Posterior vena cava (tissue), 2 donors: ENCODE measurements at places on chromosomes 5 and 9. TPM values are rescaled to one million over a fixed set of nuclear protein-coding genes. Genes with fewer than 3 reads are reported as not detected.

The NADK2 gene
- total RNA-seq = 31.8 TPM

The LMX1B gene
- total RNA-seq = 1.4 TPM

The CNTNAP3B gene
- 11.8 TPM for total RNA-seq

The PDZD2 gene
- total RNA-seq = 4.9 TPM

The NRARP gene
- 5.6 TPM for total RNA-seq

The PKD2L2 gene
- 0.29 TPM for total RNA-seq

The FAM153A gene
- total RNA-seq = 3.4 TPM

The TPPP gene
- 9.8 TPM for total RNA-seq

The DMGDH gene
- total RNA-seq = 3.6 TPM

DNA sequence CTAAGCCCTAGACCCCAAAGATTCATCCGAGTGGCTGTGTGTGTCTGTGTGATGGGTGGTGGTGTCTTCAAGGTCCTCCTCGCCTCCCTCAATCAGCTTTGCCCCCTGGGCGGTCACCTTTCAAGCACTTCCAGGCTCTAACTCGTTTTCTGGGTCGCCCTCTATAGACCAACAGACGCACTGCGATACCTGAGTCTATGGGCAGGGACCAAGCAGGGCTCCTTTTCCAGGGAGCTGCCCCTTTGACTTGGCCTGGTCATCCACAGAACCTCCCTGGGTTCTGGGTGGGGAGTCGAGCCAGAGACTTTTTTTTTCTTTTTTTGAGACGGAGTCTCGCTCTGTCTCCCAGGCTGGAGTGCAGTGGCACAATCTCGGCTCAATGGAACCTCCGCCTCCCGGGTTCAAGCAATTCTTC lies 1.1 kb downstream of the SLC27A4 start:
- DNase-seq = no peak

DNA sequence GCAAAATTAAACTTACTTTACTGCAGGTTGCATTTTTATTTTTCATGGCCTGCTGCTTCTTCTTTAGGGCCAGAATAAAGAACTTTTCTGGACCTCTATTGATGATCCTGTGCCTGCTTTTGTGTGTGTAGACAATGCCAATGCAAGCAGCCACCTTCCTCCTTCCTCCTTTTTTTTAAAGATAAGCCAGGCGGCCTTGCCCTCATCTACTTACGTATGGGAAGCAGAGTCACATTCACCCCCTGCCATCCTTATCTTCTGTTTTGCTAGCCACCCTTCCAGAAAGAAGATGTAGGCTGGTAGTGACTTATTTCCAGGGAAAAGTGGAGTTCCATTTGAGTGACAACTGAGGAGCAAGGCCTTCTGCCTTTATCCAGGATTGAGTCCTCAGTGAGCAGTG lies 122.9 kb downstream of the KDM4C start:
- no peak for DNase-seq

GRCh38 chr5:84088996-84089395 lies 295.7 kb downstream of the EDIL3 start:
- DNase-seq = no peak

DNA sequence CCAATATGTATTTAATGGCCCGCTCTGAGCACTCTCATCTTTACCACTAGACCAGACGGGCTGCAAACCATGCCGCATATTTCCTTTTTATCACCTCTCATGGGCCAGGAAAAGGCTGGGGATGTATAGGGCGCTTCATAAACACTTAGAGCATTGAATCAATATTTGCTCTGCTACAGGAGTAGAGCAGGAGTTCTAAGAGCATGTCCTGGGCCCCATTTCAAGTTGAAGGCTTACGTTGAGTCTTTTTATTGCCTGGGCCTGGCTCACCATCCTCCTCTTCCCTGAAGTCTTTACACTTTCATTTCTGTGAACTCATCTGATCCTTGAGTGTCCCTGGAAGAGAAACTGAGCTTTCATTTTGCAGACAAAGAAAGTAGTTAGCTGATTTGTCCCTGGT lies 112.4 kb downstream of the FSTL4 start:
- DNase-seq = no peak

DNA sequence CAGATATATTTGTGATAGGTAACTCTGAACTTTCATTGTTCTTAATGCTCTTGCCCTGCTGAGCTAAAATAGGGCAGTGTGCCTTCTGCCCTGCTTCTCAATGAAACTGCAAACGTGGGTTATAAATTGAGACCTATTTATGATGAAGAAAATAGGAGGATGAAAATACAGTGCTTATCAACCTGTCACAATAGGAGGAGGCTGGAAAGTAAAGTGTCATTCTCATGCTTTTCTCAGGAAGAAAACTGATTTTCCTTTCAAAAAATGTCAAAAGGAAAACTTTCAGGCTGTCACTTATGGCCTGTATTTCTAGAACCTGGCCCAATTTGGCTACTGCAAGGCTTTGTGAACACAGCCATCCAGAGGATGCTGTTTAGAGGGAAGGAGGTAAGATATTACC lies 130.3 kb upstream of the TUSC1 start:
- DNase-seq = no peak

DNA sequence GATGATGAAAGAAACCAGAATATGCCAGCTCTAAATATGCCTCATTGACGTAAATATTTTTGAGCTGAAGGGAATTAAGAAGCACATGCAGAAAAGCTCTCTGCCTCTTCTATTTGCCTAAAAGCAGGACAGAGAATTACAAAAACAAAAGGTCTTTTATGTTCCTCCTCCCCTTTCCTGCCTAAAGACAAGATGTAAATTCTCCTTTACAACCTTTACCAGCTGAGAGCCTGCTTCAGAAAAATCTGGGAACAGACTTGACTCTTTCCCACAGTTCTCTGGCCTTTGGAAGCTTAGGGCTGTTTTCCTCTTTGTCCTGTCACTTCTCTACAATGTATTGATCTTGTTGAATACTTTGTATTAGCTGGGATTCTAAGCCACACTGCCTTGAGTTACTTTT lies 199.7 kb downstream of the TMC1 start:
- DNase-seq = no peak

- no peak for DNase-seq
Observed at GRCh38 chr5:77356740-77357139, 135.4 kb downstream of the WDR41 start.

DNA sequence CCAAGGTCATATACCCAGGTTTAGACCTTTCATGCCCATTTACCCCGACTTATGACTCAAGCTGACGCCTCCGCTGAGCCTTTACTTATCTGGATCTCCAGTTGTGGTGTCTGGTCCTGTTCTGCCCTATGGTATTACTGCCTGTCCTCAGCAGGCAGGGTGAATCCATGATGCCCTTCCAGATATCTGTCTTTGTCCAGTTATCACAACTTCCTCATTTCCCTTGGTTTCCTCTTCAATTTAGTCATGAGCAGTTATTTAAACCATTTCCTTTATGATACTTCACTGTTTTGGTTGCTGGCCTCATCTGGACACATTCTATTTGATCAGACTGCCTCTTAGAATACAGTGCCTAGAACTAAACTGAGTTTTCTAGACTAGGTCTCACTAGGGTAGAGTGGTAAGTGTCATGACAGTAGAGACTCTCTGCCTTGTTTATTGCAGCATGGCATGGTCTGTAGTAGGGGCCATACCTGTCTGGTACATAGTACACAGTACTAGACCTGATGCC lies 93.3 kb downstream of the MELK start:
- DNase-seq = no peak

GRCh38 chr9:74570879-74571512 lies 73.9 kb downstream of the RORB start:
- no peak for DNase-seq

- no peak for DNase-seq
Observed at GRCh38 chr9:14413812-14414211, 99.9 kb upstream of the NFIB start.

GRCh38 chr5:122500245-122501088 lies 188.4 kb downstream of the SNCAIP start:
- no peak for DNase-seq

GRCh38 chr9:72753266-72753893 lies 199.5 kb downstream of the ALDH1A1 start:
- DNase-seq = no peak

GRCh38 chr5:16809010-16809394 lies 127.1 kb downstream of the MYO10 start:
- DNase-seq = no peak

- no peak for DNase-seq
Observed at GRCh38 chr5:121006217-121006616, 542.1 kb downstream of the PRR16 start.

DNA sequence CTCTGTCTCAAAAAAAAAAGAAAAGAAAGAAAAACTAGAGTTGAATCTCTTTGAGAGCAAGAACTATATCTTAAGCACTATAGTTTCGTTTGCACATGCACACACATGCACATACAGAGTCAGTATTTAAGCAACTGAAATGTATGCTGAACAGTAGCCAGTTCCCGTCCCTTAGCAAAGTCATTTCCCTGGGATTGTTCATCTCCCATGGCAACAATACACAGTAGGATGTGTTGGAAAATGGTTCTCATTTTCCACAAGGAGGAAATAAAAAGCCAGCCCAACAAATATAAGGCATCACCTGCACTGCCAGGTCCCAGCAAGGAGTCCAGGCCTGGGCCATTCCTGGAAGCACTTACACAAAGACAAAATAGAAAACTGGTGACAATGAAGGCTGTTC lies 4.2 kb upstream of the ZNF346 start:
- DNase-seq = no peak

- peak; percentile 74 for DNase-seq
Observed at GRCh38 chr9:93676310-93677047, 100.1 kb downstream of the PHF2 start.

GRCh38 chr9:128286440-128286839 lies 10.4 kb downstream of the SWI5 start:
- no peak for DNase-seq

DNA sequence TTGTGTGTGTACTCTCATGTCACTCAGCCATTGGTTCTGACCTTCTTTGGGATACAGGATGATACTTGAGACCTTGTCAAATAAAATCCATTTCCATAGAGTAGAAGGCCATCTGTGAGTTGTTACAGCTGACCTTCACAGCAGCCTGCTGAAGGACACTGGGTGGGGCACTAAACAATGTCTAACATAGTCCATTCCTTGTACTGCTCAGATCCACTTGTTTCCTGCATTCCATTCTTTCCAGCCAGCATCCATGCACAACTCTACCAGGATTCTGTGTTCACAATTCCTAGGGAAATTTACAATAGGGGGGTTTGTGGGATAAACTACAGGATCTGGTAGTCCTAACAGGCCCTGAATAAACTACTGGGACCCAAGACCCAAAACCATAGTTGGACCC lies 286.4 kb downstream of the RASEF start:
- DNase-seq = no peak

DNA sequence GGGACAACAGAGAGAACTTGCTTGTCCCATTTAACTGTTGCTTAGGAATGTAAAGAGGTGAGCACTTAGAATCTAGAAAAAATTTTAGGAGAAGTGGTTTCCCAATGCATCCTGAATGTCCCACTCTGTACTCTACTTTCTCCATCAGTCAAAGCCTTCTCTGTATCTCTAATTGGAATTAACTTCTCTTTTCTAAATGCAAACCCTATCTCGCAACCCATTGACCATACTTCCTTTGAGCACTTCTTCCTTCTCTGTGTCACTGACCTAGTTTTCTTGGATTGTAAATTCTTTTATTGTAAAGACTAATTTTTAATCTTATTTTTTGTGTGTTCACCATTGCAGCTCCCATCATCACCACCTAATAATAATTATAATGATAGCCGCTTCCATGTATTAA lies 33.3 kb downstream of the ADRB2 start:
- no peak for DNase-seq

GRCh38 chr5:170565072-170565471 lies 61.3 kb downstream of the KCNIP1 start:
- no peak for DNase-seq

- no peak for DNase-seq
Observed at GRCh38 chr9:106892632-106893031, 29.7 kb downstream of the ZNF462 start.

- DNase-seq = no peak
Observed at GRCh38 chr5:146081556-146081955, 23.8 kb downstream of the PLAC8L1 start.
